Anterior cingulate cortex (tissue), 58 donors: ENCODE measurements at places on chromosomes 4 and X.

GRCh38 chr4:180449395-180449956, 1793.7 kb upstream of the TENM3 start:
- no peak for DNase-seq

DNA sequence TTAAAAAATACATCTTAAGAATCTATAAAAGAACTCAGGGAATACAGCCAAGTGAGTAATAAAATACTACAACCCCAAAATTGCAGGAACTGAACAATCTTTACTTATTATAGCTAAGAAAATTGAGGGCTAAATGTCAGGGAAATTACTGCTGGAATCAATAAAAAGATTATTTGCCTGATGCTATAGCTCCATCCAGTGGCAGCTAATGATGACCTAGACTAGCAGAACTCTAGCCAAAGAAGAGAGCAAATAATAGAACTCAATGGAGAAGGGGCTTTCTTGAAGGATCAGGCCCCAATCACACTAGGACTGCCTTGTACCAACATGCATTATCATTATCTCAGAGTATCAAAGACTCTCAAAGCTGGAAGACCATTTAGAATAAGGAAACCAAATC, 85.0 kb upstream of the FAM241A start:
- no peak for DNase-seq

- no peak for DNase-seq
These were observed 59.6 kb downstream of the DCX start for GRCh38 chrX:111352424-111352823.

DNA sequence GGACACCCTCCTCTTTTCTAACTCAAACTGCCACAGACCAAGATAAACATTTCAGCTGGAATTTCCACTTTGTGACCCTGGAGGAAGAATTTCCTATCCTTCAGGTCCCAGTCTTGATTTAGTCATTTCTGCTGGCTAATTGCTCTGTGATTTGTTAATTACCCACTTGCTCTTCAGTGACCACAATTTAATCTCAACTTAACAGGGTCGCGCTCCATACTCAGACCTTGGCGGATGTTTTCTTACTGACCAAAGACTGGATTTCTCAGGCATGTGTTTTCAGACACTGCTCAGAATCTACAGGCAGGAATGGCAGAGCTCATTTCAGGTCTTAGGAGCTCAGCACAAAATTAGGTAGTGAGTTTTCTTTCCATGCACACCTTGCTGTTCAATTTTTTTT, 188.9 kb downstream of the ASMT start:
- DNase-seq = no peak

- DNase-seq = no peak
These were observed 22.9 kb downstream of the SHROOM3 start for GRCh38 chr4:76457885-76458284.

- no peak for DNase-seq
These were observed 57.0 kb downstream of the RTL9 start for GRCh38 chrX:110415440-110416170.

DNA sequence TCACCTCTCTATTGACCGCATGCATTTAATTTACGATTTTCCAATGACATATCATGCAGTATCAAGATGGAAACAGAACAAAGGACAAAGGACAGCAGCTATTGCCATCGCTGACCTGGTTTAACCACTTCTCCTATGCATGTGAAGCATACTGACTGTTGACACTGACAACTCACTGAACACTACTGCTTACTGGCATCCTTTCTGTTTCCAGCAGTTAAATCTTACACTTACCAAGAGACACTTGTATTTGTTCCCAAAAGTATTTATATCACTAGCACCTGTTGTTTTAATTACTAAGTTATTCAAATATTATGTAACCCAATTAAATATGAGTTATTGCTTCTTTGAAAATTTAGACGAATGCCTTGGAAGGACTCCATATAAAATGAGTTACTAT, 176.7 kb downstream of the PDGFC start:
- DNase-seq = no peak

GRCh38 chr4:86496094-86497080, 97.7 kb upstream of the PTPN13 start:
- no peak for DNase-seq

- DNase-seq = no peak
These were observed 15.2 kb downstream of the SUPT20HL1 start for GRCh38 chrX:24375600-24376131.

GRCh38 chr4:3521621-3522325, 10.4 kb downstream of the LRPAP1 start:
- DNase-seq = no peak

DNA sequence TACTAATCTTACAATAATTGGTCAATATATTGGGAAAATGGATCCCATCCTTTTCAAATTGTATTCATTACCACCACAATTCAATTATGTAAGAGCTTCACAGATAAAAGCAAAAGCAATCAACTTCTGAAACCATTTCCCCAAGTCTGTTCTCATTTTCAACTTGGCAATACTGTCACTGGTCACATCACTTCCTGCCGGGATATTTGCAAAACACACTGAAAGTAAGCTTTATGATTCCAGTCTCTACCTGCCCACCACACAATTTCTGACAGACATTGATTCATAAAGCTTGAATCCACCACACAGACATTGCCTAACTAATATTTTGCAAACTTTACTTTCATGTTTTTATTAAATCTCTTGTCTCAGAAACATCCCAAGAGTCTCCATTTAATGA, 53.6 kb downstream of the LIN54 start:
- no peak for DNase-seq

GRCh38 chrX:123425471-123425870, 241.4 kb downstream of the GRIA3 start:
- no peak for DNase-seq

DNA sequence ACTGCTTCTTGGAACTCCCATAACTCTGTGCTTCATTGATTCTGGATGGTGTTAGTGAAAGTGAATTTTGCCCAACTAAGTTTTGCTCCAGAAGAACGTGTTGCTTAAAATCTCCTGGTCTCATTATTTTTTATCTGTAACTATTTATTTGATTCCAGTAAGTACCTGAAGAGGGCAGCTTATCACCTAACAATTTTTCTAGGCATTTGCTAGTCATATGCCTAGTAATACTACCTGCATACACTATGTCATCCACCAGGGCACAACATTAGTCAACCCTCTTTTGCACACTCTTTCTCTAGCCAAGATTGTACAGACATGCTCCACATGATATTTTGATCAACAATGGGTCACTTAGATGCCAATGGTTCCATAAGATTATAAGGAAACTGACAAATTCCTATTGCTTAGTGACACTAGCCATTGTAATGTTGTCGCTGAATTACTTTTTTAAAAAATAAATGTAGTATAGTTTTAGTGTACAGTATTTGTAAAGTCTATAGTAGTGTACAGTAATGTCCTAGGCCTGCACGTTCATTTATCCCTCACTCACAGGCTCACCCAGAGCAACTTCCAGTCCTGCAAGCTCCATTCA, 499.9 kb upstream of the AADAT start:
- no peak for DNase-seq

DNA sequence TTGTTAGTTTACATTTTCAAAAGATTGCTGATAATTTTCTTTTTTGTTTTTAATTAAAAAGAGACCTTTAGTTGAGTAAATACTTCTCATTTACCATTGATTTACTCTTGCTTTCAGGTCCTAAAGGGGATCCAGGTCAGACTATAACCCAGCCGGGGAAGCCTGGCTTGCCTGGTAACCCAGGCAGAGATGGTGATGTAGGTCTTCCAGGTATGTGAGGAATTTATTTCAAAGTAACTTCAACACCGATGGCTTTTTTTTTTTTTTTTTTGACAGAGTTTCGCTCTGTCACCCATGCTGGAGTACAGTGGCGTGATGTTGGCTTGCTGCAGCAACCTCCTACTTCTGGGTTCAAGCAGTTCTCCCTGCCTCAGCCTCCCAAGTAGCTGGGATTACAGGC, 135.1 kb downstream of the IRS4 start:
- no peak for DNase-seq

DNA sequence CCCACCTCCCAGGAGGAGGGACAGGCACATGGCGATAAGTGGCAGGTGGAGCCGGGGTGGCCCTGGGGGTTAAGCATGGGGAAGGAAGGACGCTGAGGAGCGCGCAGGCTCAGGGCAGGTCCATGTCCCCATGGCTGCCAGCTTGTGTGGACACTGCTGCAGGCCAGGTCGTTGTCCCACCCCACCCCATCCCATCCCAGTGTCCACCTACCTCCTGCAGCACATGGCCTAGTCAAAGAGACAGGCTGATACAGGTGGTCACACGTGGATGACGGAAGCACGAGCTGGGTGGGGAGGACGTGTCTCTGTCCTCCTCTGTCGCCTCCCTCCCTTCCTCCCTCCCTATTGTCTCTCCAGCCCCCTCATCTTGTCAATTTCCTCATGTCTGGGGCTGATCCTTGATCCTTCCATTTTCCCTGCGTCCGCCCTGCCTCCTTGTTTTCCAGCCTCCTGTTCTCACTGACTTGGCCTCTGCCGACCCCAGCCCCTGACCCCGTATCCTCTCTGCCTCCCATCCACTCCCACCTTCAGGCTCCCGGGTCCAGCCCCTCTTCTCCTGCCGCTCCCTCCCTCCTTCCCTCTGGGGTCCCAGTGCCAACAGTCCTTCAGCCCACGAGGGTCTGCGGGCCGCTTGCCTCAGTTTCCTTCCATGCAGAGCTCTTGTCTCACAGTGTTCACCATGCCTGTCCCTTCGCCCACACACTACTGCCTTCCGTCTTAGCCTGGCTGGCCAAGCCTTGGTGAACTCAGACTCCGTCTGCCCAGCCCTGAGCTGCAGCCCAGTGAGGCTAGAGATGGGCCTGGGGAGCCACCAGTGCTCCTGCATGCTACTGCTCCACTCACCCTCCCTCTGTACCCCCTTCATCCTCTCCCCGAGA, 15.5 kb upstream of the ADD1 start:
- DNase-seq = no peak

- DNase-seq = no peak
These were observed 81.8 kb downstream of the TEX11 start for GRCh38 chrX:70826715-70827114.

- DNase-seq = no peak
These were observed 112.8 kb upstream of the MAP3K15 start for GRCh38 chrX:19628011-19628575.

- DNase-seq = no peak
These were observed 52.0 kb upstream of the PDLIM5 start for GRCh38 chr4:94399721-94400120.

- no peak for DNase-seq
These were observed 271.7 kb upstream of the LDB2 start for GRCh38 chr4:17170131-17170530.

DNA sequence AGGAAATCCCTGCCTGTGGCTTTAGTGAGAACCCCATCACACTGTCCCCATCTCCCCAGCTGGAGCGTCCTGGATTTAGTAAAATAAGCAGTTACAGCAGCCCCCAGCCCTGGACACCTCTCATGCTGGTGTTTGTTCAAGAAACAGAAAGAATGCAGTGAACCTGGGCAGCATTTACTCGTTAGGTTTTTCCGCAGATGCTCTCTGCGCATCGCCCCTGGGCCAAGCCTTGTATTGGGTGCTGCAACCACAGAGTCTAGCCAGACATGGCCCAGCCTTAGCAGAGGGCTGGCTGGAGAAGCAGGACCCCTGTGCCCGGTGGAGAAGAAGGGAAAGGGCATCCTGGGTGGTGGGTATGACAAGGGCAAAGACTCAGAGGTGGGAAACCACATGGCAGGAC, 136.3 kb upstream of the PSAPL1 start:
- DNase-seq = no peak

DNA sequence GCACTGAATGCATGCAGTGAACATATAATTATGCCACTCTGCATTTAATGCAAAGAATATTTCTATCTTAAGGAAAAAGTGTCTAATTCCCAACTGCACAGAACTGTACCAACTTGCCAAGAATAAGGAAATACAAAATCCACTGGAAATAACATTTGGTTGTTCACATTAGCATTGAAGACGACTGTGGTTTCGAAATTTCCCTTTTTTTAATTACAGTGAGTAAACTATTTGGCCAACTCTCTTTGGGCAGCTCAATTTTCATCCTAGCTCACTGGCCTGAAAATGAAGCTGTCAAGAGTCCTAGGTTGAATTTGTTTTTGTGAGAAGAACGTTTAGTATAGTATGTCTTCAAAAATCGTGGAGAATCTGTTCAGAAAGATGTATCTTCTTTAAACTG, 81.6 kb upstream of the MID1 start:
- no peak for DNase-seq

DNA sequence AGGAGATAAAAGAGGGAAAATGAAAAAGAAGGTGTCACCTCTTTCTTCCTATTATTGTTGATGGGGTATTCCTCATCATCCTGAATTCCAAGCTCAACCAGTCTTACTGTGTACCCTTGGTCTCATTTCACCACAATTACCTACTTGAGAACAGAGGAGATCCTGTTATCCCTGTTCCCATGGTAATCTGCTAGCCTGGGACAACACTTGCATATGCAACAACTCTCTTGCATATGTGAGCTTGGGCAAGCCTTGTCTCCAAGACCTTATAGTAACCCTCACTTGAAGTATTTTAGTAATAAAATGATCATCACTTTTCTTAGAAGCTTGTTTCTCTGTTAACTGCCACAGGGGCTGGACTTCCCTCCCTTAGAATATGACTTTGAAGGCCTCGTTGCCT, 253.7 kb downstream of the NAP1L3 start:
- DNase-seq = no peak

DNA sequence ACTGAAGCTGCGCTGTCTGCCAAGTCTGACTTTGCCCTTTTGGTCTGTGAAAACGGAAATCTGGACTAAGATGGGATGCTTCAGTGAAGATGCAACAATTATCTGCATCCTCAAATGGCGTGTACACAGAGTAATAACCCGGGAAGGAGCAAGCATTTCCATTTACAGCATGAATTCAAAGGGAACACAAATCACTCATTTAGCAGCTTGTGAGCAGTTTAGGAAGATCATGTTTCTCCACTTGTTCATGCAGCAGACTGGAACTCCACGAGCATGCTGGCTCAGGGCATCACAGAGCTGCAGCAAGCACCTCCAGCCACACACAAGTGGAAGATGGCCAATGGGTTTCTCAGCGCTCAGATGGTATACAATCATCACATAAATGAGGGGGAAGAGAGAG, 175.5 kb downstream of the NLGN4X start:
- DNase-seq = no peak

DNA sequence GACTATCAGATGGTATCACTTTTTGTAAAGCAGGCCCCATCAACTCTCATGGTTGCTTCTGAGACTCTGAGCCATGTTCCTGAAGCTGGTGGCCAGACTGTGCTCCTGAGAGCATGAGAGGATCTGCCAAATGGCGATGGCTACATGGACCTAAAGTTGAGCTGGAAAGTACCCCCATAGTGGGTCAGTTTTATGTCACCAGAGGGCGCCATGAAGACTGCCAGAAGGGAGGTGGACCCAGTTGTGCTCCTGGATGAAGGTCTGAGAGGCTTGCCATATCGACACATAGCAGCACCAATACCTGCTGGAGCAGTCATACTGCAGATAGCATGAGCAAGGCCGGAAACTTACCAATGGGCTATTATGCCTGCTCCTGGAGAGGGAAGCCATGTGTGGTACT, 105.7 kb downstream of the SLITRK2 start:
- DNase-seq = no peak
